HT-29 (cell line): ENCODE measurements at places on chromosomes 16 and 17.

DNA sequence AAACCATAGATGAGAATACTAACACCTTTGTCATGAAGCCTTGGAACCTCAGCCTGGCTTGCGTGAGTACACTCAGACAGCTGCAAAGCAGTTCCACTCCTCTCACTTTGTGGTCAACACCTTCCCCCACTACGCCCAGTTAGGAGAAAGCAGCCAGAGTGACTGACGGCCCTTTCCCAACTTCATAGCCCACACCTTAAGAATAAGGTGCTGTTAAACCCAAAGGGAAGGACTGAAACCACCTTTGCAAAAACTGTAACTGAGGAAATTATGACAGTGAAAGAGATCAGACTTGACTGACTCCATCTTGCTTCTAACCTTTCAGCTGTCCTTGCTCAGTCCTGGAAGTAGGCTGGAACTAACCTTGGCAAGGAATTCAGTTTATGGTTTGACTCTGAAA, 13.7 kb downstream of the N4BP1 start:
- DNase-seq, result no peak

GRCh38 chr16:2691491-2692248, 9.3 kb downstream of the KCTD5 start:
- DNase-seq, result no peak

- DNase-seq, result no peak
Observed at GRCh38 chr16:82878466-82878865, 251.7 kb downstream of the CDH13 start.

GRCh38 chr16:49780433-49780832, 75.5 kb downstream of the ZNF423 start:
- DNase-seq, result no peak

- DNase-seq, result no peak
Observed at GRCh38 chr17:5619088-5619740, 34.9 kb upstream of the NLRP1 start.

DNA sequence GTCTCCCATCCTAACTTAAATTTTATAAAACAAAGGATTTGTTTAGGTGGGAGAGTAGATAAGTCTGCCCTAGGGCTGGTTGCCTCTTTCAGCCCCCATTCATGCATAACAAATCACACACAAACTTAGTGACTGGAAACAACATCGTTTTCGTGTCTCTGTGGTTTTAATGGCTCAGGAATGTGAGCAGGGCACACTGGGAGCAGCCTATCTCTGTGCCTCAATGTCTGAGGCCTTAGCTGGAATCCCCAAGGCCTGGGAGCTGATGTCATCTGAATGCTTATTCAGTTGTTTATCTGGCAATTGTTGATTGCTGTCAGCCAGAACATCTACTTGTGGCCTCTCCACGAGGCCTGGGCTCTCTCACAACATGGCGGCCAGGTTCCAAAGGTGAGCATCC, 101.9 kb upstream of the HSBP1 start:
- DNase-seq, result no peak

DNA sequence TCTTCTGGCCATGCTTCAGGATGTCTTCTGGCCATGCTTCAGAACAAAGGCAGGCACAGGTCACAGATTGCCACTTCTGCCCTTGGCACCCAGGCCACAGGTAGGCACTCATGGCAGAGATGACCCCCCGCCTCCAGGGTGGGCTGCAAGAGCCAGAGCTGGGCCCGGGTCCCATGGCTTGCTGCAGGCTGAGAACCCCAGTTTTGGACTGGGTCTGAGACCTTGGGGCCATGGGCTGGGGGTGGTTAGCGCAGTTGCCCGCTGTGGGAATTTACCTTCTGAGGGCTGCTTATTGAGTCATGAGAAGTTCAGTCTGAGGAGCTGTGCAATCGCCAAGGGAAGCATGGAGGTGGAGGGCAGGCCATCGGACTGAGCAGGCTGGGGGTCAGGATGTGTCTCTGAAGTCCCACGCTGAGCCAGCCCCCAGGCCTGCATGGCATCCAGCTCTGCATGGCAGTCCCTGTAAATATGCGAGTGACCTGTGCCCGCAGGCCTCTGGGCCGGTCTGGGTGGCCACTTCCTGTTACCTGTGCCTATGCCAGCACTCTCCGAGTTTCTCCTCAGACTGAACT, 1.7 kb downstream of the ANKRD13B start:
- no peak for DNase-seq

- DNase-seq, result no peak
Observed at GRCh38 chr17:58605986-58606385, 85.9 kb downstream of the TEX14 start.

- peak; percentile 73 for DNase-seq
Observed at GRCh38 chr16:31105677-31106213, 2.4 kb upstream of the BCKDK start.

- DNase-seq, result no peak
Observed at GRCh38 chr17:50474523-50474922, 4.1 kb upstream of the RSAD1 start.

- peak; percentile 85 for DNase-seq
Observed at GRCh38 chr17:40803617-40804082, 3.9 kb upstream of the KRT28 start.

DNA sequence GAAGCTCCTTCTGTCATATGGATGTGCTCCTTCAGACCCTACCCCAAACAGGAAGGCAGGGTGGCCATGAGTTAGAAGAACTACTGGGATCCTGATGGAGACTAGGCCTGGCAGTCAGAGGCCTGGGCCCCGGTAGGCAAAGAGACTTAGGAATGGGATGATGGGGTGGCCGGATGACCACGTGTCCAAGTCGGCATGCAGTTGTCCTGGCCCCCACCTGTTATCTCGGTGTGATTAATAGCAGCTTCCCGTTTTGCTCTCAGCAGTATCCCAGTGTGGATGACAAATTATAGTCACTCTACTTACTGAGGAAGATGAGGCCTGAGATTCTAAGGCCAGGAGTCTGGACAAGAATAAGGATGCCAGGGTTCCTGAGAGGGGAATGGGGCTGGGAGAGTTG, 1.5 kb downstream of the TNFSF12 start:
- DNase-seq, result no peak

DNA sequence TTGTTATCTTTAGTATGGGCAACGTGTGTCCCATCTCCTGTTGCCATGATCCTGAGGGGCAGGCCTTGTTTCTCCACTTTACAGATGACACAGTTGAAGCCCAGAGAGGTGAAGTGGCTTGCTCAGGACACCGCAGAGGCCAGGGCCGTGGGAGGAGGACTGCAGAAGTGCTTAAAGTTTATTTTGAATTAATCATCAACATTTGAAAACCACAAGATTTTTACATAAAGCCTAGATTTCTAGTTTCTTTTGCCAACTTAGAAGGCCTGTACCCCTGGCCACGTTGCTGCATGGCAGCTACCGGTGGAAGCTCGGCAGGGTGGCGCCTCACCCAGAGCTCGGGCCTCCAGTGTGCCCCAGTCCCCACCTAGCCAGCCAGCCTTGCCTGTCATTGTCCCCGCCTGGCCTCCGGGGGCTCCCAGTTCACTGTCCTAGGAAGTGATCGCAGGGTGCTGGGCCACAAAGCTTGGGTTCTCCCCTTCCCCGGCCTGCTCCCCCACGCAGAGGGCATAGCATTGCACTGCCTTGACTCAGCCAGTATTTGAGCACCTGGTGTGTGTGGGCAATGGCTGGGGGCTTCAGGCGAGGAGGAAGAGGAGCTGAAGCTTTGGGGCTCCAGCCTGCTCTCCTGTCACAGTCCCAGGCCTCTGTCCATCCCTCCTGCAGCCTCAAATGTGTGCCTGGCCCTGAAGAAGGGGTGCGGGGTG, 14.8 kb upstream of the ADCY7 start:
- DNase-seq, result no peak

DNA sequence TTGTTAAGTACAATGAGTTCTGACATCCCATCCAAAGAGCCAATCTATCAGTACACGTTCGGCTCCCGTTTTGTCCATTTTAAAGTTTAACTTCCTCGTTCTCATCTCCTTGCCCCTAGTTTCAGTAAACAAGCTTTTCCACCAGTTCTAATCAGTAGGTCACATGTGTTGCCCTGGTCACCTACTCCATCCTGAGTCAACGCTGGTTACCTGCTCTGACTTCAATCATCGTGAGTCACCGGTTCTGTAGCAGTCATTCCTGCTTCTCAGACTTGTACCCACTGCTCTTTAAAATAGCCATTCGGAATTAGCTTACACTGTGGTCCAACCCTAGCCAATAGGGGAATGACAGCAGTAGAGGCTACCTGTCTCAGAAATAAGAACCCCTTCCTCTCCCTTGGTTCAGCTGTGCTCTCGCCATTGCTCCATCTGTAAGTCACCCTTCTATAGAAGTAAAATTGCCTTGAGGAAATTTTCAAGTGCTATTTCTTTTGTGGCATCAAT, 191.0 kb downstream of the CPPED1 start:
- DNase-seq, result peak; percentile 39

DNA sequence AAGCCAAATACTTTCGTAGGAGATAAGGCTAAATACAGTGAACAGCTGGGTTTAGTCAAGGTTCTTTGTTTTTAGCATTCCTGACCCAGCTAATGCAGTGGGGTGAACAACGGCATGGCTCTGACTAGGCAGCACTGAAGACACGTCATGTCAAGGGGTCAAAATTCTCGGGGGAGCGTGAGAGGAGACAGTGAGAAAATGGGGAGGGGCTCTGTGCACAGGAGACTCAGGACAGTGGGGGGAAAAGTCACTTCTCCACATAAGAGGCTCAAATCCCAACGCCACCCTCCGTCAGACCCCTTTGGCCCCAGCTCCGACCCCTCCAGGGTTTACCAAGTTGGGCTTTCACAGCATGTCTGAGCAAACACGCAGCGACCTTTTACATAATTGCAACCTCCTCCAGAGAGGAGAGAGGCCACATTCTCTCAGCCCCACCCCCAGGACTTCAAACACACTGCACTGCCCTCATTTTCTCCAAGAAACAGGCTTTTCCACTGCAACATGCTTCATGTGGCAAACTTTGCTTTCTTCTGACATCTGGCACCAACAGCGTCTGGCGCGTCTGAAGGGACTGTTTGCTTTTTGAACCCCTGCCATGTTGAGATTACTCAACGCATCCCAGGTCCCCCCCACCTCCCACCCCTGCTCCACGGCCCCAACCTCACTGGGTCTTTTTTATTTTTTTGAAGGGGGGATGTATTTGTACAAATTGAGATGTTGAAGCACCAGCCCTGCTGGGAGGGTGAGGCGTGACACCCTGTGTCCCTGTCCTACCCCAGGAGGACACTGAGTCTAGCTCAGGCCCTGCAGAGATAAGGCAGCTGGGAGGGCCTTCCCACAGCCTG, 30.0 kb downstream of the AXIN2 start:
- DNase-seq, result no peak

DNA sequence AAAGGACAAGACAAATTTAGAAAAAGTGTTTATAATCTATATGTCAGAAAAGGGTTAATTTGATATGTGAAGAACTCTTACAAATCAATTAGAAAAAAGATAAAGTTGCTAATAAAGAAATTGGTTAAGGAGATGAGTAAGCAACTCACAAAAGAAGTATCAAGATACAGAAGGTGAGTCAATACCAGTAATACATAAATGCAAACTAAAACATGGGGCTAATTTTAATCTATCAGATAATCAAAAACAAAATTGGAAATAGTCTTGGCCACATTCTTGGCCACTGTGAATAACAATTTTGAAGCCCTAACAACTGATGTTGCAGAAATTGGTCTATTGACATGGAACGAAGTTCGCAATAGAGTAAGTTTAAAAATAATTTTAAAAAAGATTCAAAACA, 6.8 kb downstream of the DHRS7C start:
- DNase-seq, result no peak

- peak; percentile 77 for DNase-seq
Observed at GRCh38 chr16:89700649-89701424, 668 bp downstream of the SPATA2L start.

GRCh38 chr17:42512246-42512645, 23.8 kb upstream of the NAGLU start:
- DNase-seq, result no peak

- peak; percentile 19 for DNase-seq
Observed at GRCh38 chr17:67500261-67500660, 123.2 kb downstream of the PITPNC1 start.

- DNase-seq, result no peak
Observed at GRCh38 chr17:69574257-69575197, 160.0 kb downstream of the MAP2K6 start.

GRCh38 chr17:9406046-9406606, 169.5 kb downstream of the STX8 start:
- DNase-seq, result no peak

GRCh38 chr17:82605939-82606600, 42.2 kb downstream of the WDR45B start:
- DNase-seq, result no peak

DNA sequence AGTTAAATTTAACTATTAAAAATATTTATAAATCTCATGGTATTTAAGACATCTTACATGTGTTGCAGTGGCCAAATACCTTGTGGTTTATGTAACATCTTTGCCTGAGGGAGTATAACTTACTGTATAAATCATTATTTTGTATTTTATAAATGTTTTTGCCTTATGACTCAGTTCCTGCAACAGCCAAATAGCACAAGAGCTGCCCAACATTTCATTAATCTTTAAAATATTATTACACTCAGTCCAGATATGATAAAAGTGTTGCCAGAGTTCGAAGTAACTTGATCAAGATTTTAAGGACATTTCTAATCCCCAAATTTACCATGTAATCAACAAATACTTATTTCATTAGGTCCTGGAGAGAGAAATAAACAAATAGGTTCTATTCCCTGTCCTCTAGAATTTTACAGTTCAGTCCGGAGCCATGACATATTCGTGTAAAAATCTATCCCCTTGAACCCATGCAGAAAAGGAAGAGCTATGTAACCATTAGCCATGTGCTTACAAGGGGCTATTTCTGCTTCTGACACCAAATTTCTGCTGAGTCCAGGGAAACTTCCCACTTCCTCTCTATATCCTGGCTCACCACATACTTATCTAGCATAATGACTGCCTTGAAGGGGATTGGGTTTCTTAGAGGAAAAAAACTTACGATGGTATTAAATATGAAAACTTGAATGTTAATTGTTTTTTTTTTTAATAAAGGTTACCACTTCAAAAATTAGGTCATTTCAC, 44.0 kb downstream of the IRX6 start:
- no peak for DNase-seq

- DNase-seq, result peak; percentile 50
Observed at GRCh38 chr16:526181-527014, 1.1 kb upstream of the CAPN15 start.

GRCh38 chr17:58039975-58040374, 32.9 kb upstream of the SRSF1 start:
- DNase-seq, result no peak

GRCh38 chr16:64181271-64181925, 940.5 kb downstream of the CDH11 start:
- no peak for DNase-seq

DNA sequence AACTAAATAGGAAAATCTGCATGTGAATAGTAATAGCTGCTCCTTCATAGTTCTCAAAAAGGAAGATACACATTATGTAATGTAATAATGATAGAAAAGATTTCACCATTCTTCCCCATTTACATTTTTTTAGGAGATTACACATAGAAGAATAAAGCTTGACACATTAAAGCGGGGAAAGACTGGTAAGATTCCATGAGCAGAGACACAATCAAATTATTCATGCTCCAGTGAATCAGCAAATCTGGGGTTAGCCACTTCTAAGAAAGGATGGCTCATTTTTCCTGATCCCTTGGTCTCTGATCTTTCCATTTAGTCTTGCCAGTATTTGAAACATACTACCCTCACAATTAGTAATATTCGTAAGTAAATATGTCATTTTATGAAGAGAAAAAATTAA, 81.9 kb downstream of the CA4 start:
- DNase-seq, result no peak

GRCh38 chr17:47684535-47685193, 9.3 kb upstream of the TBKBP1 start:
- no peak for DNase-seq
